ENCODE measurements at places on chromosomes 2 and 18.
A peak's percentile ranks its signal among the peaks of the same experiment; 100 is the strongest.

DNA sequence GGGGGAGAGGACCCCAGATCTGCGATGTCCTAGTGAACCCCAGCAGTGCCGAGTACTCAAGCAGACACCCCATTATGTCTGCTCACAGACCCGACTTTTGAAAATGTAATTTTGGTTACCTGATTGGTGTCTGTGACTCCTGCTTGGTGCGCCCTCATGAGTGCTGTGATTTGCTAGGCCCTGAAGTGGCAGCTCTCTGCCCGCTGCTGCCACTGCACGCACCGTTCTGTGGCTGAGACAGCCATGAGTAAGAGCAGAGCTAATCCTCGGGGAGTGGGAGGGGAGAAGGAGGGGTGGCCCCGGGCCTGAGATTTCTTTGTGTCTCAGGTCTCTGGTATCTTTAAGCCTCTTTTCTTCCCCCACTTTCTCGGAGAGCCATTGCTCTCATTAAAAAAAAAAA lies 18.2 kb downstream of the FHOD3 start:
- H3K27ac ChIP-seq, result no peak overlapping the region
- no peaks in the 10 kb centered on the region for H3K36me3 ChIP-seq
- H3K4me1 ChIP-seq, result no peaks in the 10 kb centered on the region
- H3K4me3 ChIP-seq, result no peak overlapping the region

DNA sequence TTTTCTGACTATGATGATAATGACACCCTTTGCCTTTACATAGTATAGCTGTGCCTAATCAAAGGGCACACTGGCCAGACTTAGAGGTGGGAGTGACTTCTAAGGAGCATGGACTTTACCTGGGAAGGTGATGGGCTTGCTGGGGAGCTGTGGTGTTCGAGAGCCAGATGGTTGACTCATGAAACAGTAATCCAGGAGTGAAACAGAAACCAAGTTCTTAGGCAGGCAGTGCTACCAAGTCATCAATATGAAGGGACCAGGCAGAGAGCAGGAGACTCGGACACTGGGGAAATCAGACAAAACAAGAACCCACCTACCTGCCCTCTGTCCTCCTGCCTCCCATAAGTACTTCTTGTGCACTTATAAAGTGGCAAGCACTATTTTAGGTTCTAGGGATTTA lies 430.4 kb downstream of the DLGAP1 start:
- no peak overlapping the region for H3K4me3 ChIP-seq
- H3K4me1 ChIP-seq, result no peaks in the 10 kb centered on the region
- no peak for DNase-seq
- no peak overlapping the region for H3K27ac ChIP-seq

DNA sequence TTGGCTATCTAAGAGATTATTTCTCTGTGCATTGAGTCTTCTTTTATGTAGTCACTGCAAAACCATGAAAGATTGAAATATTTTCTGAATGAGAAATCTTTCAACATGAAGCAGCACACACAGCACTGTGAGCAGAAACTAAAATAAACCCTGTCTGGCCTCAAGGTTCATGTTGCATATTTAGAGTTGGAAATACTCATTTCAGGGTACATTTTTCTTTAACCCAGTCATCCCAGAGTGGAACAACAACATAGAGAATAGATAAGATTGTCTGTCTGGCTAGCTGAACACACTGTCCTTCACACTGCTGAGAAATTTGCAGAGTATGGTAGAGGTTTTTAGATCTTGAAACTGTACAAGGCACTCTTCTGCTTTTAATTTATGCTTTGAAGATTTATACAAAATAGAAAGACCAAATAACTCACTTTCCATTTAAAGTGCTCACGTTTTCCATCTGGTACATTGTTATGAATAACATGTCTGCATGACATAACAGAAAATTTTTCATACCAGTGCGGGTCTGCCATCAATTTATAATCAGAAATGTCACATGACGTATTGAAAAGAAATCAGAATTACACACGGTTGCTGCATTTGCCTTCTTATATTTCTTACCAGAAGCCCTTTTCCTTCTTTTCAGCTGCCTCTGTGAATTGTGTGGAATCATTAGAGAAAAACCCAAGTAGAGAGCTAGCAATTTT lies 25.0 kb upstream of the FN1 start:
- DNase-seq, result no peak
- no peaks in the 10 kb centered on the region for H3K4me1 ChIP-seq
- no peak overlapping the region for H3K27ac ChIP-seq

DNA sequence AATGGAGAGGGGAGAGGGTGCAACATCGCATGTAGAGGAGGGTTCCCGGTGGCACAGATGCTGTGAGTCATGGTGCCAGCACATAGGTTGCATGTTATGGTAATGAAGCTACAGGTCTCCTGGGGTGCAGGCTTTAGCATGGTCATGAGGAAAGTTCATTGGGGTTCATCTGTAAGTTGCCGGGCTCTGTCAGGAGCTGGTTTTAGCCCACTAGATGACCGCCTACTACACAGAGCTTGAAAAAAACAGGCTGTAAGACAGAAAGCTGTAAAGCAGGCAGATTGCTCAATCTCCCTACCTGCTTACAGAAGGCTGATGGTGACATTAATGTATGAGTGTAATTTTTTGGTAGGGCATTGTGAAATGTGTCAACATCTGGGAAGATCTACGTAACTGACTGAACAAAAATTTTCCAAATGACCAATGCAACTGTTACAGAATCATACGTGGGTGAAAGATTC lies 23.9 kb downstream of the DYSF start:
- no peaks in the 10 kb centered on the region for H3K4me1 ChIP-seq
- no peaks in the 10 kb centered on the region for H3K36me3 ChIP-seq
- no peaks in the 10 kb centered on the region for H3K27me3 ChIP-seq
- no peak overlapping the region for H3K27ac ChIP-seq
- DNase-seq, result no peak

DNA sequence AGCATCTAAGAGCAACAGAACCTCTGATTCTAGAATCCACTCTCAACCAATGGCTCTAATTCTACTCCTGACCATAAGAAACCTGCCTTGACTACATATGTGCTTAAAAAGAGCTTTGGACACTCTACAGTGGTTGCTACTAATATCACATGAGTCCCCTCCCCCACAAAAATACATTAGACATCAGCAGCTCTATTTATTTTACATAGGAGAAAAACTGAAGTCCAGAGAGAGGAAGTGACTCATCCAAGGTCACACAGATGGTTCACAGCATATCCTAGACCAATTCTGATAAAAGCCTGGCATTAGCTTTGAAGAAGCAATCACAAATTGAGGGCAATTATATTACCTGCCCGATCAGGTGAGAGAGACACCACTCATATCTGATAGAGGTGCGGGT lies 49.8 kb downstream of the ALK start:
- no peak for DNase-seq
- H3K27me3 ChIP-seq, result peaks cover 4% of the 10 kb centered on the region
- no peak overlapping the region for H3K27ac ChIP-seq
- no peak overlapping the region for H3K4me3 ChIP-seq
- H3K36me3 ChIP-seq, result no peaks in the 10 kb centered on the region

DNA sequence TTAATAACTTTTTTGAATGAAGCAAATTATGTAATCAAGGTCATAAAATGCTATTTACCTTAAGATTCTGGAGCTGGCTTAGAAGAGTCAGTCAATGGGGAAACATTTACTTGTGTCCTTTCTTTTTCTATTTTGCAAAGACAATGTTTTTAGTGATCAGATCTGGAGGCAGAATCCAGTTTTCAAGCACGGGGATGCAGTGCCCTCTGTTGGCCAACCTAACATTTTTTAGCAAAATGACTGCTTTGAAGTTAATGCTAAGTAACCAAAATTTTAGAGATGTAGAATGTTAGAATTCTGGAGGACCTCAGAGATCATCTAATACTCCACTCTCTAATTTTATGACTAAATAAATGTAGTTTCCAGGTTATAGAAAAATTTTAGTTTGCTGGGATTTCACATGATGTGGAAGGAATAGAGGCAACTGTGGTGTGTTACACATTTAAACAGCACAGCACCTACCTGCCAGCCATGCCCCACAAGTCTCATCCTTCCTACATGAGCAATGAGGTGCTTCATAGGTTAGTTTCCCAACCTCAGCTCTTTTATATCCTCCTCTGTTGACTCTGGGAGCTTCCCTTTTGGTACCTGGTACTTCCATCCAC lies 23.6 kb upstream of the SLC9A4 start:
- no peak for DNase-seq
- H3K36me3 ChIP-seq, result no peaks in the 10 kb centered on the region
- no peak overlapping the region for H3K4me3 ChIP-seq
- no peaks in the 10 kb centered on the region for H3K4me1 ChIP-seq
- no peaks in the 10 kb centered on the region for H3K27me3 ChIP-seq

GRCh38 chr2:110980339-110981062 lies 140.2 kb upstream of the BCL2L11 start:
- no peaks in the 10 kb centered on the region for H3K27me3 ChIP-seq
- H3K27ac ChIP-seq, result no peak overlapping the region
- no peaks in the 10 kb centered on the region for H3K4me1 ChIP-seq
- H3K4me3 ChIP-seq, result no peak overlapping the region
- no peaks in the 10 kb centered on the region for H3K36me3 ChIP-seq
- DNase-seq, result no peak

- no peaks in the 10 kb centered on the region for H3K4me1 ChIP-seq
- no peak overlapping the region for H3K27ac ChIP-seq
- no peak for DNase-seq
- peaks cover 3% of the 10 kb centered on the region for H3K27me3 ChIP-seq
Observed at GRCh38 chr2:170145191-170145590, 32.8 kb upstream of the MYO3B start.

DNA sequence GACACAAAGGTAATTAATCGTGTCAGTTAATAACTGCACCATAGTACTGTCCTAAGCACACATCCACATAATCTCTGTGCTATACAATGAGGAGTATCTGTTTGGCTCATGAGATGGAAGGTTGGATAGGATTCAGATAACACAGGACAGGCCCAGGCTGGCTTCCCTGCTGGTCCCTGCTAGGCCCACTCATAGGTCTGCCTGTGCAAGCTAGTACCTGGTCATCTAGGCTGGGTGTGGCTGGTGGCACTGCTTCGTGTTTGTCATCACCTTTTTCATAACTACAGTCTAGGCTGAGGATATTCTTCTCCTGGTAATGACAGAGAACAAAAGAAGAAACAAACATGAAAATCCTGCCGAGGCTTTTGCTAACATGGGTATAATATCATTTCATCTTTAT lies 392.8 kb downstream of the TRIB2 start:
- no peaks in the 10 kb centered on the region for H3K27me3 ChIP-seq
- peaks cover 2% of the 10 kb centered on the region for H3K4me1 ChIP-seq
- no peaks in the 10 kb centered on the region for H3K36me3 ChIP-seq
- H3K4me3 ChIP-seq, result no peak overlapping the region
- no peak overlapping the region for H3K27ac ChIP-seq
- no peak for DNase-seq

- H3K27me3 ChIP-seq, result no peaks in the 10 kb centered on the region
- no peaks in the 10 kb centered on the region for H3K4me1 ChIP-seq
- no peaks in the 10 kb centered on the region for H3K36me3 ChIP-seq
- no peak overlapping the region for H3K27ac ChIP-seq
Observed at GRCh38 chr2:239939736-239940483, 85.2 kb downstream of the NDUFA10 start.

DNA sequence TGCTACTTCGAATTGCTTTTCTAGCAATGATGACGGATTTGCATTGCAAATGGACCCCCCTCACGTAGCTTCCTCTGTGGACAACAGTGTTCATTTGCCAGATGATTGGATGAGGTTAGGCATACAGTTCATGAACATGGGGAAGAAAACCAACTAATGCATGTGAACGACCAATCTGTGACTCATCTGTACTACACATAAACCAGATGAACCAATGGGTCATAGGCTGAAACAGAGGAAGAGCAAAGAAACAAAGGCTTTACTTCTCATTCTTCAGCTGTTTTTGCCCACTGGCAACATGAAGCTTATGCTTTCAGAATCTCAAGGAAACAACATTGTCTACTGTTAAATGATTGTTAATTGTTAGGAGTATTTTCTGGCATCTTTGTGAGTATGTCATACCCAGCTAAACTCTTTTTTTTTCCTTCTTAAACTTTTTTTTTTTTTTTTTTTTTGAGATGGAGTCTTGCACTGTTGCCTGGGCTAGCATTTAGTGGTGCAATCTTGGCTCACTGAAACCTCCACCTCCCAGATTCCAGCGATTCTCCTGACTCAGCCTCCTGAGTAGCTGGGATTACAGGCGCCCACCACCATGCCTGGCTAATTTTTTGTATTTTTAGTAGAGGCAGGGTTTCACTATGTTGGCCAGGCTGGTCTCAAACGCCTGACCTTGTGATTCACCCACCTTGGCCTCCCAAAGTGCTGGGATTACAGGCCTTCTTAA lies 35.5 kb downstream of the EFEMP1 start:
- no peaks in the 10 kb centered on the region for H3K36me3 ChIP-seq
- H3K4me3 ChIP-seq, result no peak overlapping the region
- no peaks in the 10 kb centered on the region for H3K27me3 ChIP-seq
- DNase-seq, result no peak
- H3K27ac ChIP-seq, result no peak overlapping the region

DNA sequence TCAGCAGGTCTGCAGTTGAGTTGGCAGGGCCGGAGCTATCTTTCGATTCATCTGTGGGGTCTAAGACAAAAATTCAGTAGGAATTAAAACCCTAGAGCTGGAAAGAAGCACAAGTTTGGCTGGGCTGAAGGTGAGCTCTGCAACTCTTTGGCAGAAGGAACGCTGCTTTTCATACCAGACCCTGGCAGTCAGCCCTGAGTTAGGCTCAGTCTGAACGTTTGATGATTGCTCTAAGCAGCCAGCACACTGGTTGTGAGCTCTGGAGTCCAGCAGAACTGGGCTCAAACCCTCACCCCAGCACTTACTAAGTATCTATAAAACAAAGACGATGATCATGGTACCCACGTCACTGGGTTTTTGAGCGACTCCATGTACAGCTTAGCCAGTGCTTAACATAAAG lies 192.5 kb downstream of the TNS1 start:
- H3K4me1 ChIP-seq, result peaks cover 13% of the 10 kb centered on the region
- H3K4me3 ChIP-seq, result no peak overlapping the region
- H3K36me3 ChIP-seq, result peaks cover 84% of the 10 kb centered on the region
- H3K27me3 ChIP-seq, result no peaks in the 10 kb centered on the region

DNA sequence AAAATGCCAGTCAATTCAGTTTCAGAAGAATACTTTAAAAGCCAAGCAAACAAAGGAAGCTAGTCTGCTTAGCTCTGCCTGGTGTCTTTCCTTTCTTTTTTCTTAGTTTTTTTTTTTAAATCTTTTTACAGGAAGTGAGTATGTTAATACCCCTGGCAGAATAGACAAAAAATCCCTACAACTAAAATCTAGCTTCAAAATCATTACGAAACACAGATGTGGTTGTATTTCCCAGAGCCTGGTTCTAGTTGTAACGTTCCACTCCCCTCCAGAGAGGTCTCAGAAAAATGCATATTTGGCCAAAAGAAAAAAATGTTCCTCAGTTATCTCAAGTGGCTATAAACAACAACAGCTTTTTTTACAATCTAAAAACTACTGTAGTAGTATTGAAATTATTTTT lies 202.1 kb upstream of the RND3 start:
- peak overlapping the region; percentile 22 for H3K27ac ChIP-seq
- no peaks in the 10 kb centered on the region for H3K27me3 ChIP-seq
- H3K36me3 ChIP-seq, result no peaks in the 10 kb centered on the region
- no peak for DNase-seq

DNA sequence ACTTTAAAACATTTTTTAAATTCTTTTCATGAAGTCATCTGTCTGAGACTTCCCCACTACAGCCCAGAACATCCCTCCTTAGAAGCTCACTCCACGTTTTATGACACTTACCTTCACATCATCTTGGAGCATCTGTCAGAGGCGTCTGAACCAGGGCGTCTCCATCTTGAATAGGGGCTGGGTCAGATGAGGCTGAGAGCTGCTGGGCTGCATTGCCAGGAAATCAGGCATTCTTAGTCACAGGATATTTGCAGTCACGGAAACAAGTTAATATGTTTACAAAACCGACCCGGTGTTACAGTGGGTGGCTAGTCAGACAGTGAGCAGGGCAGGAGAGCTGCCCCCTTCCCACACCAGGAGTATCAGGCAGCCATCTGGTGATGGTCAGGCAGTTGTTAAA lies 456.5 kb downstream of the FBXO15 start:
- H3K4me1 ChIP-seq, result no peaks in the 10 kb centered on the region
- H3K36me3 ChIP-seq, result no peaks in the 10 kb centered on the region
- no peak overlapping the region for H3K27ac ChIP-seq
- DNase-seq, result no peak
- no peak overlapping the region for H3K4me3 ChIP-seq
